ENCODE measurements at places on chromosomes 7 and 10. TPM values are rescaled to one million over a fixed set of nuclear protein-coding genes. Genes with fewer than 3 reads are reported as not detected.

- DNase-seq, result no peak
- H3K4me1 ChIP-seq, result no peaks in the 10 kb centered on the region
- H3K36me3 ChIP-seq, result no peaks in the 10 kb centered on the region
- H3K27me3 ChIP-seq, result no peaks in the 10 kb centered on the region
These were observed 10.0 kb downstream of the MORN4 start for GRCh38 chr10:97623277-97623676.

MNX1 gene
- not detected for total RNA-seq

DNA sequence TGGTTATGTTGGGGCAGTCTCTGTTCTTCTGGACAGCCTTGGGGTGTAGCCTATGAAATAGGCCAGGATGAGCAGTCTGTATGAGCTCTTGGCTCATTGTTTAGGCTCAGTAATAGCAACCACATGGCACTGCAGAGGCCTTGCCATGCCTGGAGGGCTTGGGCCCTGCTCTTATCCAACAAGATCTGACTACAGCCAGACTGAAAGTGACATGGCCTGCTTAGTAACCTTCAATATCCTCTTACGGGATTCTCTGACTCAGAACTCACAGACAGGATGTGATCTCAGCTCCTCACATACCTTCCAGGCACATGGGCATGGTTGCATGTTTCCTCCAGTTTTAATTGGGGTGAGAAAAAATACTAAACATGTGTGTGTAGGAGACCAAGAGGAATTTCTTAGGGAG lies 289.3 kb downstream of the PTEN start:
- peak; percentile 75 for DNase-seq
- peaks cover 17% of the 10 kb centered on the region for H3K4me1 ChIP-seq
- H3K36me3 ChIP-seq, result no peaks in the 10 kb centered on the region
- H3K4me3 ChIP-seq, result no peak overlapping the region
- no peaks in the 10 kb centered on the region for H3K27me3 ChIP-seq

- peaks cover 10% of the 10 kb centered on the region for H3K4me1 ChIP-seq
- no peak within 1 kb of the TSS for H3K4me3 ChIP-seq
- no peaks in the 10 kb centered on the region for H3K36me3 ChIP-seq
- H3K27ac ChIP-seq, result peak within 1 kb of the TSS; percentile 29
These were observed at the start of gene GIGYF1 for GRCh38 chr7:100694098-100694745. Gene GIGYF1 (minus strand): TSS chr7:100694250. CDS start chr7:100688238, 6,012 bp downstream.

DNA sequence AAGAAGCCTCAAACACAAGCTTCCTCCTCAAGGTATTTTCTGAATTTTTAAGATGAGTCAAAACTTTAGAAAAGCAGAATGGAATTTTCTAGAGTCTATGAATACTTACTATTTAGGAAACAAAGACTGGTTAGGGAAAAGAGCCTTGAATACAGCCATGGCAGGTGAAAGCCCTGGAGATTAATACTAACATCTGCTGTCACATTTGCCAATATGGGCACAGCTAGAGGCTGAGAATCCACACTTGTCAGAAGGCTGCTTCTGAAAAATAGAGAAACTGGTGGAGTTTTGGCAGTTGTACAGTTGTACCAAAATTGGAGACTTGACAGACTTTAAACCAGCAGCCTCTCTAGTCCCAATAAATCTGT lies 24.3 kb upstream of the CNNM1 start:
- peaks cover 3% of the 10 kb centered on the region for H3K27me3 ChIP-seq
- no peaks in the 10 kb centered on the region for H3K36me3 ChIP-seq
- no peaks in the 10 kb centered on the region for H3K4me1 ChIP-seq

ZNF488 gene
- 0.06 TPM for total RNA-seq

DNA sequence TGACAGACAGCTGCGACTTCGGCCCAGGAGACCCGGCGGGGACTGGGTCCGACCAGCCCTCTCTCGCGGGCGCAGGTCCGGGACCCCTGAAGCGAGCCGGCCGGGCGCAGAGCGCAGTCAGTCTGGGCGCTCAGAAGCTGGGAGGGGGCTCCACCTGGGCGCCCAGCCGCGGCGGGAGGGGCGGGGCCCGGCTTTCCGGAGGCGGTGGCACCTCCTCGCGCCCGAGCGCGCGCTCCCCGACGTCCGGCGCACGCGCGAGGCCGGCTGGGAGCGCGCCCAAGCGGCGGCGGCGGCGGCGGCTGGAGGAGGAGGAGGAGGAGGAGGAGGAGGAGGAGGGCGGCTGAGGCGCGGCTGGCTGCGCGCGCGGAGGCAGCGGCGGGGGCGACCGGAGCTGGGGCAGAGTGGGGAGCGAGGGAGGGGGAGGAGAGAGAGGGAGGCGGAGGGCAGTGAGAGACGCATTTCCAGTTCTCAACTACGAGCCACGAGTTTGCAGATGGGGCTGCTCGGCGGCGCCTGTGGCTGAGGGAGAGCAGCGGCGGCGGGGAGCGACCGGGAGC lies at the start of gene PALS2:
TSS of gene PALS2 (plus strand) at position 456 of the 557 bp plus-strand sequence. CDS start 50,216 bp downstream, outside the sequence.
- H3K4me1 ChIP-seq, result no peaks in the 10 kb centered on the region
- DNase-seq, result peak; percentile 82
- no peaks in the 10 kb centered on the region for H3K36me3 ChIP-seq
- H3K4me3 ChIP-seq, result no peak within 1 kb of the TSS

DNA sequence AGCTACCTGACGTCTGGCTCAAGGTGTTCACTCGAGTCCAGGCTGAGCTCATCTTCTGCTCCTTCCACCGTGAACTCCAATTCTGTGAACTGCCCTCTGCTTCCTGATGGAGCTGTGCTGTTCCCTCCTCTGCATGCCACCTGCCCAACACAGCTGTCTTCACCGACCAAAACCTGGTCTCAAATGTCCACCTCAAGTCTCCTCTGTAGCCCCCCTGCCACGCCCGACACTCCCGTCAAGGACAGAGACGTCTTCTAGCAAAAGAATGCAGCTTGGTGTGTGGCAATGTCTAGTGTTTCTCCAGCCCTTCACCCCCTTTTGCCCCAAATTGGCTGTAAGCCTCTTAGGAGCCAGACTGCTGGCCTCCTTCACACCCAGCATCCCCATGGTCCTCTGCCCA lies 305.1 kb downstream of the DNAJB6 start:
- H3K4me1 ChIP-seq, result no peaks in the 10 kb centered on the region
- no peak overlapping the region for H3K4me3 ChIP-seq
- H3K36me3 ChIP-seq, result no peaks in the 10 kb centered on the region
- no peak overlapping the region for H3K27ac ChIP-seq
- no peak for DNase-seq

DNA sequence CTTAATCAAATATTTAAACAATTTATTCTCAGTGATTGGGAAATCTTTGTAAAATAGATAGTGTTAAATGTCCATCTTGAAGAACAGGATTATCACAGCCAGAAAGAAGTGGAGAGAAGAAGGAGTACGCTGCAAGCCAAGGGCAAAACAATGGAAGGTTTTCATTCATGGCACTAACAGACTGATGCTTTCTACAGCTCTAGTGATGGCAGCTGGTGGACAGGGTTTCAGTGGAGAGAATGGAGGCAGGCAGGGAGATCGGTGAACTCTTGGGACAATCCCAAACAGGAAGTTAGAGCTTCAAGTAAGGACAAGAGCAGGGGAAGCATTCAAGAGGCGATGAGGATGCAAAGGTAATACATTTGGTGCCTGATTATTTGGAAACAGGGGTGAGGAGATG lies 207.0 kb downstream of the JAZF1 start:
- no peak overlapping the region for H3K4me3 ChIP-seq
- no peak overlapping the region for H3K27ac ChIP-seq
- H3K4me1 ChIP-seq, result no peaks in the 10 kb centered on the region
- H3K36me3 ChIP-seq, result no peaks in the 10 kb centered on the region
- no peak for DNase-seq
- no peaks in the 10 kb centered on the region for H3K27me3 ChIP-seq

DNA sequence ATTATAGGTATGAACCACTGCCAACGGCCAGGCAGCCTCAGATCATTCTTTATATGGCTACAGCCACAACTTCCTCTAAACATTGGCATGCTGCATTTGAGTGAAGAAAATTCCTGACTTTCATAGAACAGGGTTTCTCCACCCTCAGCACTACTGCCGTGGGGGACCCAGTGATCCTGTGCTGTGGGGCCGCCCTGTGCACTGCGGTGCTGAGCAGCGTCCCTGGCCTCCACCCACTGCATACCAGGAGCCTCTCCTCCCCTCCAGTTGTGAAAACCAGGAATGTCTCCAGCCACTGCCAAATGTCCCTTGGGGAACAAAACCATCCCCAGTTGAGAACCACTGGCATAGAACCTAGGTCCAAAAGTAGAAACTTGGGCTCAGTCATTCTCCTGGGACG lies 15.8 kb downstream of the CNPY1 start:
- H3K27me3 ChIP-seq, result peaks cover 63% of the 10 kb centered on the region
- H3K4me1 ChIP-seq, result peaks cover 9% of the 10 kb centered on the region
- no peaks in the 10 kb centered on the region for H3K36me3 ChIP-seq
- H3K27ac ChIP-seq, result no peak overlapping the region

DNA sequence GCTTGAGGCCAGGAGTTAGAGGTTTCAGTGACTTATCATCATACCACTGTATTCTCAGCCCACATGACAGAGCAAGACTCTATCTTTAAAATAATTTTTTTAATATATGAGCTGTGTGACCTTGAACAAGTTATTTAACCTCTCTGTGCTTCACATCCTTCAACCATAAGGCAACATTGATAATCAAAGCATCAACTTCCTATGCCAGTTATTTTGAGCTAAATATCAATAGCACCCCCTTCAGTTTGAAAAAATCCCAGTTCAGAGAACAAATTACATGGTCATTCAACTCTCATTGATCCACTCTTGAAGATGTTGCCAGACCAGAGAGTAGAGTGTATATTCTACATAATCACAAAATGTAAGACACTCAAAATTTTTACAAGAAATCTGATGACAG lies 53.0 kb downstream of the ASNS start:
- no peaks in the 10 kb centered on the region for H3K4me1 ChIP-seq
- no peak overlapping the region for H3K27ac ChIP-seq
- H3K27me3 ChIP-seq, result no peaks in the 10 kb centered on the region
- H3K4me3 ChIP-seq, result no peak overlapping the region
- no peaks in the 10 kb centered on the region for H3K36me3 ChIP-seq
- DNase-seq, result no peak

INA gene
- total RNA-seq, result 0.99 TPM

FAM13C gene
- 13.7 TPM for total RNA-seq

DNA sequence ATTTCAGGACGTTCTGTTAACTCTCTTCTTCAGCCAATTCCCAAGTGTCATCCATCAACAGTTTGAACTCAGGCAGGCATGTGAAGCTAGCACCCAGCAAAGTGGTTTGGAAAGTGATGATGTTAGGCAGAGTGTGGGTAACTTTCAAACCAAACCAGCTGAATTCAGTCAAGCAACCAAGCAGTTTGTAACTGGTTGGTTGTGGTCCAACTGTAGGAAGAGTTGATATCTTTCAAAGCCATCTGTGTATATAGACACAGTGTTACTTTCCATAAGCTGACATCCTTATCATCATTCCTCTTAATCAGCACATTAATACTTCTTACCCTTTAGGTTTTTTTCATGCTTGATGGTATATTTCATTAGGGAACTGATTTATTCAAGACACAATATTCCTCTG lies 72.2 kb upstream of the NUPR2 start:
- H3K36me3 ChIP-seq, result no peaks in the 10 kb centered on the region
- no peak for DNase-seq
- no peak overlapping the region for H3K4me3 ChIP-seq
- H3K27ac ChIP-seq, result no peak overlapping the region
- H3K27me3 ChIP-seq, result no peaks in the 10 kb centered on the region
- no peaks in the 10 kb centered on the region for H3K4me1 ChIP-seq

DNA sequence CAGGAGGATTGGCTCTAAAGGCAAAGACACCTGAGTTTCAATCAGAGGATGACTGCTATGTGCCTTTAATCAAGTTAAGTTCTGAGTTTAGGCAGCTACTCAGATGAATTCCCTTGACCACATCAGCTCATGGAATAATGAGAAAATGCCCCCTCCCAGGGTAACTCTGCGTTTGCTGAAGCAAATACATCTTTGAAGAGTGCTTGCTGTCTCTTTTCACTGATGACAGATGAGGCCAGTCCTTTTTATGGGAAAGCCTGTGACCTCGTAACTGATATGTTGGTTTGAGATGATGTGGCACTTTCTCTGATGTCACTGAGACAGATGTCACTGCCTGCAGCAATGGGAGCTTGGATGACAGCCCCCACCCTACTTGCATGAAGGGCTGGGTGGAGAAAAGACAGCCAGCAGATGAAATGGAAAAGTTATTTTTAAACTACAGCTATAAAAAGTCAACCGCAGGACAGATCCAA lies 43.7 kb upstream of the DGKI start:
- H3K36me3 ChIP-seq, result peaks cover 37% of the 10 kb centered on the region
- H3K4me1 ChIP-seq, result peaks cover 14% of the 10 kb centered on the region
- H3K4me3 ChIP-seq, result no peak overlapping the region
- no peak overlapping the region for H3K27ac ChIP-seq

- peaks cover 29% of the 10 kb centered on the region for H3K4me1 ChIP-seq
- peak overlapping the region; percentile 90 for H3K27ac ChIP-seq
- no peaks in the 10 kb centered on the region for H3K36me3 ChIP-seq
- peak overlapping the region; percentile 100 for H3K4me3 ChIP-seq
- no peaks in the 10 kb centered on the region for H3K27me3 ChIP-seq
- no peak for DNase-seq
These were observed 2.0 kb upstream of the KMT2E start for GRCh38 chr7:105011831-105012502.

DNA sequence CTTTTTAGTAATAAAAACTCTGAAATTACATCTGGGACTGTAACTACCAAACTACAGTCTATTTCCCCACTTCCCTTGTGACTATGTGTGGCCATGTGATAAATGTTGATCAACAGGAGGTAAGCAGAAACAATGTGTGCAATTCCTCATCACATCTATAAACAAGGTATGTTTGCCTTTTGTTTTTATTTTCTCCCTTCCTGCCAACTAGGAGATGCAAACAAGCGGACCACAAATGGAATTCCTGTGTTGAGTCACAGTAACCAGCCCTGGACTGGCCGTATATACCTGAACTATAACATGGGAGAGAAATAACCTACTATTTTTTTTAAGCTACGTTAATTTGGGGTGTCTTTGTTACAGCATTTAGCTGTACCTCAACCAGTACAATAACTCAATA lies 52.5 kb downstream of the SCRN1 start:
- no peak overlapping the region for H3K27ac ChIP-seq
- H3K27me3 ChIP-seq, result no peaks in the 10 kb centered on the region
- no peaks in the 10 kb centered on the region for H3K4me1 ChIP-seq
- no peak for DNase-seq

VGF gene
- 14.3 TPM for total RNA-seq

TAS2R3 gene
- total RNA-seq, result 2.6 TPM

- no peak overlapping the region for H3K4me3 ChIP-seq
- no peak for DNase-seq
- H3K36me3 ChIP-seq, result no peaks in the 10 kb centered on the region
- peak overlapping the region; percentile 17 for H3K27ac ChIP-seq
These were observed 481.6 kb downstream of the RPS24 start for GRCh38 chr10:78515038-78515872.

PRKG1 gene
- 32.4 TPM for total RNA-seq

CLDN3 gene
- 0.32 TPM for total RNA-seq

NKX2-3 gene
- total RNA-seq, result not detected

GRCh38 chr10:44043646-44044375 lies 341.1 kb downstream of the CXCL12 start:
- no peak for DNase-seq
- H3K4me3 ChIP-seq, result no peak overlapping the region
- no peaks in the 10 kb centered on the region for H3K27me3 ChIP-seq
- no peak overlapping the region for H3K27ac ChIP-seq
- no peaks in the 10 kb centered on the region for H3K4me1 ChIP-seq
